ENCODE measurements at places on chromosomes 11 and 22. TPM values are rescaled to one million over a fixed set of nuclear protein-coding genes. Genes with fewer than 3 reads are reported as not detected.

DNA sequence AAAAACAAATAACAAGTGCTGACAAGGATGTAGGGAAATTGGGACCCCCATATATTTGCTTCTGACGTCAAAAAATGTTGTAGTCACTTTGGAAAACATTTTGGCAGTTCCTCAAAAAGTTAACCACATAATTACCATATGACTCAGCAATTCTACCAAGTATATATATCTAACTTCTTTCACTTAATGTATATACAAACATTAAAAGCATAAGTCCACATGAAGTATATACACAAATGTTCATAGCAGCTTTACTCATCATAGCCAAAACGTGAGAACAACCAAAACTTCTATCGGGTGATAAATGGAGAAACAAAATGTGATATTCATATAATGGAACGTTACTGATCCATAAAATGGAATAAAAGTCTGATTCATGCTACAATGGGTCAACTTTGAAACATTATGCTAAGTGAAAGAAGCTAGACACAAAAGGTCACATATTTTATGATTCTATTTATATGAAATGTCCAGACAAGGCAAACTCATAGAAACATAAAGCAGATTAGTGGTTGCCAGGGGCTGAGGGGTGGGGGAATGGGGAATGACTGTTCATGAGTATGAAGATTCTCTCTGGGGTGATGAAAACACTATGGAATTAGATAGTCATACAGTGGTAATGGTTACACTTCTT is 48.7 kb upstream of the TEAD1 start:
- DNase-seq, result peak; percentile 87

GRCh38 chr11:45028911-45029682 is 78.4 kb upstream of the TP53I11 start:
- no peak for DNase-seq

DNA sequence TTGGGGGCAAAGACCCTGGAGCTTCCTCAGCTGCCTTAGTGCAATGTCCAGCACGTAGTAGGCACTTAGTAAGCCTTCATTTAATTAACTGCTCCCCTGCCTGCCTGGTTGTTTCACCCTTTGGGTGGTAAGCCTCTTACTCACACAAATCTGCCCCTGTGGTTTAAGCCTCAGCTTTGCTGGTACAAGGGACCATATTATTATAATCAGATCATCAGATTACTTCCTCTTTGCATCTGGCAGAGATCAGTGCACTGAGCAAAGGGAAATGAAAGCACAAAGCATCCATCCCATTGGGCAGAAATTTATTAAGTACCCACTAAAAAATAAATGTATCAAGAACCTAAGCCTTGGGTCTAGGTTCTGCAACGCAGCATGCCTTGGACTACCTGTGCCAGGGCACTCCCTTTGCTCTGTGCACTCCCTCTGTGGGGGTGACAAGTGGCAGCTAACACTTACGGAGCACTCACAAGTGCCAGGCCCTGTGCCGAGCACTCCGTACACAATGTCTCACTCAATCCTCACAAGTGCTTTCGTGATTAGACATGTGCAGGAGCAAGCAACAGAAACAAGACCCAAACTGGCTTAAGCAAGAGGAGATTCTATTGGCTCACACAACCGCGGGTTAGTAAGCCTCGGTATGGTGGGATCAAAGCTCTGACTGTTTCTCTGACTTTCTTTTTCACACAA is 34.9 kb upstream of the DAGLA start:
- DNase-seq, result peak; percentile 36

GRCh38 chr11:26158251-26158650 is 173.7 kb upstream of the ANO3 start:
- DNase-seq, result no peak

GRCh38 chr11:109424901-109425300 is 2.9 kb downstream of the C11orf87 start:
- DNase-seq, result no peak

Gene MN1
- total RNA-seq, result 25.9 TPM

Gene ROBO4
- 1.3 TPM for total RNA-seq

Gene CRYBA4
- total RNA-seq, result not detected

GRCh38 chr11:9664276-9665171 is 647 bp downstream of the SWAP70 start:
- peak; percentile 78 for DNase-seq

Gene MMP7
- not detected for total RNA-seq

DNA sequence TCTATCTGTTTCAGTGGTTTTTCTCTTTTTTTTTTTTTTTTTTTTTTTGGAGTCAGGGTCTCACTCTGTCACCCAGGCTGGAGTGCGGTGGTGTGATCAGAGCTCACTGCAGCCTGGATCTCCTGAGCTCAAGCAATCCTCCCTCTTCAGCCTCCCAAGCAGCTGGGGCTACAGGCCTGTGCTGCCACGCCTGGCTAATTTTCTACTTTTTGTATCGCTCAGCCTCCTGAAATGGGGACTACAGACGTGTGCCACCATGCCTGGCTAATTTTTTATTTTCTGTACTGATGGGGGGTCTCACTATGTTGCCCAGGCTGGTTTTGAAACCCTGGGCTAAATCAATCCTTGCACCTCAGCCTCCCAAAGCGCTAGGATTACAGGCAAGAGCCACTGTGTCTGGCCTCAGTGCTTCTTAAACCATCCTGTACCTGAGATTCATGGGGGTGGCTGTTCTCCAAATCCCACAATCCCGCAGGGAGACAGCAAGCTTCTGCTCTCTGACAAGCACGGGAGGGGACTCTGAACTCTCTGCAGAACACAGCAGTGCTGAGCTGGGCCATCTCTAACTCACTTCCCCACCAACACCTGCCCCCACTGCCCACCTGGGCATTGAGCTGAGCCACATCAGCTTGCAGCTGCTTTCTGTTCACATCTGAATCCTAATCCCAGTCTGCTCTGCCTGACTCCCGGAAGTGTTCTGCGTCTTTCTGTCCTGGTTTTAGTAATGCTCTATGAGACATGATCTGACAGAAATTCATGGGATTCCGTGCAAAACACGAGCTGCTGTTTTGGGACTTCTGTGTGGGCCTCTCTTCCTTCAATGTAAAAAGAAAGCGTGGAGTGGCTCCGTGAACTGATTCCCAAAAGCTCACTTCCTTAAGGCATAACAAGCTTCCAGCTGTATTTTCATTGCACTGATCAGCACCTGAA is 400.0 kb downstream of the LARGE1 start:
- no peak for DNase-seq

DNA sequence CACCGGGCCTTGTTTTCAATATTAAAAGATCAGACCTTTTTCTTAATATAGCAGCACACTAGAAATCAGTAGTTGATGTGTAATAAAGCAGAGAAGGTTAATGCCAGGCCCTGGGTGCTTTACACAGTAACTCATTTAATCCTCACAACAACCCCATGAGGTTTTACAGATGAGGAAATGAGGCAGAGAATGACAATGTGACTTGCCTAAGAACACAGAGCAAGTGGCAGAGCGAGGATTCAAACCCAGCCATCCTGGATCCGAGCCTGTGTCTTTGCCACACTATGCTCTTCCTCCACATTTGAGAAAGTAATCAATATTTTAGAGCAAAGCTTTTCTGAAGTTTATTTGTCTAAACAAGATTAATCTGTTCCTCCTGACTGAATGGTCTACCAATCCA is 7.2 kb downstream of the JAML start:
- DNase-seq, result no peak

DNA sequence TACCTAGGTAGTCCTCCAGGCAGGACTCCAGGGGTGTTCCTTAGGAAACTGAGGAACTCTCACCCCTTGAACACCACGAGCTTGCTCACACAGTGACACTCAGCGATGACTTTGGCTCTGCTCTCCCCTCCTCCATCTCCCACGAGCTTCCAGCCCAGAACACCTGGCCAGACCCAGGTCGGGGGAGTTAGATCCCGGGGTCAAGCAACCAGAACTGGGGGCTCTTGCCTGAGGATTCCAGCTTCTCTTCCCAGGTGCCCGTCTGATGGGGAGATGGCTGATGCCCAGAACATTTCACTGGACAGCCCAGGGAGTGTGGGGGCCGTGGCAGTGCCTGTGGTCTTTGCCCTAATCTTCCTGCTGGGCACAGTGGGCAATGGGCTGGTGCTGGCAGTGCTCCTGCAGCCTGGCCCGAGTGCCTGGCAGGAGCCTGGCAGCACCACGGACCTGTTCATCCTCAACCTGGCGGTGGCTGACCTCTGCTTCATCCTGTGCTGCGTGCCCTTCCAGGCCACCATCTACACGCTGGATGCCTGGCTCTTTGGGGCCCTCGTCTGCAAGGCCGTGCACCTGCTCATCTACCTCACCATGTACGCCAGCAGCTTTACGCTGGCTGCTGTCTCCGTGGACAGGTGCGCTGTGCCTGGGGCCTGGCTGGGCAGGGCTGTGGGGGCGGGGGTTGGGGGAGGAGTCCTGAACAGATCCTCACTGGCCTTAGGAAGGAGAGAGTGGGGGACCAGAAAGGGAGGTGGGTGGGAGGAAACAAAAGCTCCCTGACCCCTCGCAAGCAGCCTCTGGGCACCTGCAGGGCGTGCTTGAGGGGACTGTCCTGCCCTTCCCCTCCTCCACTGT is at the start of gene GALR3:
TSS of gene GALR3 (plus strand) at position 249 of the 852 bp plus-strand sequence. CDS start at position 274, 25 bp downstream.
- no peak for DNase-seq

Gene RAB39A
- not detected for total RNA-seq

Gene CARD10
- total RNA-seq, result 8.3 TPM

GRCh38 chr11:129396454-129396853 is 20.8 kb downstream of the BARX2 start:
- DNase-seq, result no peak

DNA sequence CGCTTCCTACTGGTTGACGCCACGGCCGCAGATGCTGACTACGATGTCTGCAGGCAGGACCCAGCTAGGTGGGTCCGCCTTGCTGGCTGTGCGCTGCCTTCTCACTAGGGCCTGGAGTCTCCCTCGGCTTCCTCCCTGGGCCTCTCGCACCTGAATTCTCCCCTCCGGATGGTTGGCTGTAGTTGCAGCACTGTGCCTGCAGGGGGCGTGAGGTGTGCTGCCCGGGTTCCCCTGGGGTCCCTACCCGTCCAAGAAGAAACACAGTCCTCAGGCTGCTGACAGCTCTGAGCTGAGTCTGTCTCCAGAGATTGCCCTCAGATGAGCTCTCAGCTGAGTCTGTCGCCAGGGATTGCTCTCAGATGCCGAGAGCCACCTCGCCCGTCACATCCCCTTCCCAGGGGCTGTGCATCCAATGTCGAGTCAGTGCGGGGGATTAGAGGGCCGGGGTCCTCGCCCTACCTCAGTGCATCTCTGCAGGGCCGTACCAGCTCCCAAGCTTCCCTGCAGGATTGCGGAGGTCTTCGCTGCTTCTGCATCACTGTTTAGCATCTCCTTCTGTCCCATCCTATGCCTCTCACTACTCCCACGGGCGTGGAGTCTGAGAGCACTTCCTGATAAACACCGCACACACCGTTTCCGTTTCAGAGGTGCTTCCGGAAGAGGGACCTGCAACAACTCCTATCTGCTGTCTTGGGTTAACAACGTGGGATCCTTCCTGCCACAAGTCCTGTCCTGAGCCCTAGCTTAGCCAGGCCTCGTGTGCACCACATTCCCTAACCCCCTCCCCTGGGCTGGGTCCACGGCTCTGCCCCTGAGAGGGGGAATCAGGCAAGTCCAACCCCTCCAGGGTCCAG is 196.9 kb downstream of the CSNK2A3 start:
- no peak for DNase-seq

Gene RTN4RL2
- total RNA-seq, result 0.32 TPM

DNA sequence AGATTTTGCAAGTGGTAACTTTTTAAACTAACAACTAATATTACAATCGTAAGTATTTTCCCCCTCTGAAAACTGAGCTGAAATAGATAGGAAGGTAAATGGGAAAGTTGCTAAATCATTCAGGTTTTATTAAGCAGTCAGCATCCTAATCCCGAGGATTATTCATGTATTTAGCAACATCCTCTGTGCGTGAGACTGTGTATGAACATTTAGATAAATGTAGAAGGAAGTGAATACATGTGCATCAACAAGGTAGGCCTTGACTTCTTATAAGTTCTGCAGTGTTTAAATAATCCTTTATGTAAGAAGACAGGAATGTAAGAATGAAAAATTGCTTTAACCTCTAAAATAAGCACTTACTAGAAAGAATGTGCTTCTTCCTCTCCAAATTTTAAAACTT is 745.9 kb upstream of the TENM4 start:
- no peak for DNase-seq

Gene CSNK1E
- total RNA-seq, result 130 TPM

Gene LMNTD2
- 0.22 TPM for total RNA-seq

Gene GLYAT
- total RNA-seq, result not detected

DNA sequence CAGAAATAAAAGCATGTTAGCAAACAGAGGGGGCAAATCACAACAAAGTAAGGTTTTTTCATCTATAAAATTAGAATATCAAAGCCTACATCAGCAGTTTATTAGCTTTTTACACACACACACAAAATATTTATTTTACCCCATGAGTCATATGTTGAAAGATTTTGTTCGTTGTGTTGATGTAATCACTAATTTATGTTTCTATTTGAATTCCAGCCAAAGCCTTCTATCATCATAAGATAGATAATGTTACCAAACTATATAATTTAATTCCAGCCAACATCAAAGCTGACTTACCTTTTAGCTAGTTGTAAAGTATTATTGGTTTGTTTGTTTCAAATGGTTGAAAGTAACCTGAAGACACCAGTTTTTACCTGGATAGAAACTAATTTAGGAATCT is 458.0 kb upstream of the ARHGAP42 start:
- no peak for DNase-seq

DNA sequence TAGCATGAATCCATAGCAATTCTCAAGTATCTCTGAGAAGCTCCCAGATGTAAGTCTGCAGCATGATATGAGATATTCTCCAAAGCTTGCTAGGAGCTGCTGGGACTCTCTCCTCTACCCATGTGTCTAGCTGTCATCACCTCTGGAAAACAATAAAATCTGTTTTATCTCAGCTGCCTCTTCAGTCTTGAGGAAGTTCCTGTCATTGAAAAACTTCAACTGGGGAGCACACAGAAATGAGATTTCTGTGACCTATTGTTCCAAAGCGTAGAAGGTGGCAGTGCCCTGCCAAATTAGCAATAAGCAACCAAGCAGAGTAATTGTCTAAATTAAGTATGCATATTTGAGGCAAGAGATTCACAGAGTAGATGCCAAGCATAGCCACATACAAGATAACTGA is 1380.6 kb upstream of the RAG2 start:
- DNase-seq, result no peak

Gene MUC5AC
- not detected for total RNA-seq

Gene LARGE2
- total RNA-seq, result not detected

GRCh38 chr22:49886346-49887063 is 31.7 kb downstream of the ALG12 start:
- DNase-seq, result no peak

Gene OR51B4
- not detected for total RNA-seq

DNA sequence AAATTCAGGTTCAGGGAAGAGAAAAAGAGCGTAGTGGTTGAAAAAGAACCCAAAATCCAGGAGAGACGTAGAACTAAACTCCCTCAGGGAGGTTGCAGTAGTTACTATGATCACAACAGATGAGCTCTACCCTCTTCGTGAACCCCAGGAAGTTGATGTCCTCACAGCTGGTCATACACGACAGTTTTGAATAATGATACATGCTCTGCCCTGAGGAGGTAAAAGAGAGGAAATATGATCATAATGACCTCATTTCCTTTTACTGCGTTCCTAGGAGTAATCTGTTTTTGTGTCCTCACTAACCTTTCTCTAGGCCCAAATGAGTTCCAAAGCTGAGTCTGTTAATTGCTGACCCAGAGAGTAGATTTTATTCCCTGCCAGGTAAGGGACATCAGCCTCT is 1.3 kb downstream of the PATE2 start:
- DNase-seq, result peak; percentile 68

Gene PGM2L1
- 4.6 TPM for total RNA-seq
